Stimulated activated CD4-positive, alpha-beta T cell treated with anti-CD3 and anti-CD28 coated beads, Interleukin-4, amount 100 ng/mL, for 1 hour (primary cell): ENCODE measurements at places on chromosomes 3 and 15.

GRCh38 chr3:42526616-42527367 lies 24.3 kb downstream of the VIPR1 start:
- peak; percentile 49 for DNase-seq

- no peak for DNase-seq
Measured at GRCh38 chr3:123343296-123344174, 105.4 kb downstream of the ADCY5 start.

- DNase-seq = no peak
Measured at GRCh38 chr3:13665582-13666226, 116.8 kb downstream of the FBLN2 start.

GRCh38 chr15:65870889-65871533 lies 1.7 kb downstream of the RAB11A start:
- no peak for DNase-seq

- no peak for DNase-seq
Measured at GRCh38 chr15:100100926-100101325, 240.8 kb downstream of the ADAMTS17 start.

DNA sequence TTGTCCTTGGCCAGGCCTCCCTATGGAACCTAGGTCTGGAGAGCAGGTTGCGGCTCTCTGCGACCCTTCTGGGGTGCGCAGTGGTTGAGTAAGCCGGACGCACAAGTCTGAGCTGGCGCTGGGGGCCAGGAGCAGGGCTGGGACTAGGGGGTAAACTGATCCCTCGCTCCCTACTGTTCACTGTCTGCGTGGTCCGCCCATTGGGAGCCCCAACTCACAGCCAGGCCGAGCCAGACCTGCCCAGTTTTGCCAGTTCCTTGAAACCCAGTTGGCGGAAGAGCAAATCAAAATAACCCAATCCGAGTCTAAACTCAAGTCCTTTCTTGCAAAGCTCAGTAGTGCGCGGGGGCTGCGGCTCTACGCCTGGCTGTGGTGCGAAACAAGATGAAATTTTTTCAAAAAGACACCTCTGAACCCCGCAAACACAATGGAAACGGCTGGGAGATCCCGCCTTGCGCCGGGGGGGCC lies 17.5 kb downstream of the RGMA start:
- no peak for DNase-seq

DNA sequence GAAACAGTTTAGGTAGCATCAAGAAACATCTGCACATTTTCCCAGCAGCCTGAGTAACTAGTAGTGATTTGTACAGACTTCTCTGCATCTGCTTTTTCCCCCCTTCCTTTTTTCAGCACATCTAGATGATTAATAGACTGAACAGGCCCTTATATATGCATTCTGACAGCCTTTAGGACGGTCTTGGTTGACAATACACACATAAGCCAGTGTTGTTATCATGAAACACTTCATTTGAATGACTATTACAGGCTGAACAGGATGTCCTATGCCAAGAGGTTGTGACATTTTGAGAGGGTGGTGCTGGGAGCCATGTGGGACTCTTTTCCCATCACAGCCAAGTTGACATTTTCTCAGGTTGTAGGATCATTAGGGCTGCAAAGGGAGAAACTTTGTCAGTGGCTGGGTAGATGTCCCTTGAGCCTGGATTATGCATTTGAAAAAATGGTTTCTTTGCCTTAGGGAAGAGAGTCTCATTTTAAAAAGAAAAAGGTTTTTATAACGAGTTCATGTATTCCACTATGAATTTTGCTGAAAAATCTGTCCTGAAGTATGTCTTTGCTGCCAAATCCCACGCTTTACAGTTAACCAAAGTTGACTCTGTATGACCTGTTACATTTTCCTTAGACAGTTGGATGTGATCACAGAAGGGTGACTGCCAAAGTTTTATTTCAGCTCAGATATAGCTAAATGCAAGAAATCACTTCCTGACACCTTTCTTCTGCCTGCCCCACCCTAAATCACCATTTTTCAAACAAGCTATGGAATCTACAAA lies 73.7 kb downstream of the FILIP1L start:
- DNase-seq = no peak

DNA sequence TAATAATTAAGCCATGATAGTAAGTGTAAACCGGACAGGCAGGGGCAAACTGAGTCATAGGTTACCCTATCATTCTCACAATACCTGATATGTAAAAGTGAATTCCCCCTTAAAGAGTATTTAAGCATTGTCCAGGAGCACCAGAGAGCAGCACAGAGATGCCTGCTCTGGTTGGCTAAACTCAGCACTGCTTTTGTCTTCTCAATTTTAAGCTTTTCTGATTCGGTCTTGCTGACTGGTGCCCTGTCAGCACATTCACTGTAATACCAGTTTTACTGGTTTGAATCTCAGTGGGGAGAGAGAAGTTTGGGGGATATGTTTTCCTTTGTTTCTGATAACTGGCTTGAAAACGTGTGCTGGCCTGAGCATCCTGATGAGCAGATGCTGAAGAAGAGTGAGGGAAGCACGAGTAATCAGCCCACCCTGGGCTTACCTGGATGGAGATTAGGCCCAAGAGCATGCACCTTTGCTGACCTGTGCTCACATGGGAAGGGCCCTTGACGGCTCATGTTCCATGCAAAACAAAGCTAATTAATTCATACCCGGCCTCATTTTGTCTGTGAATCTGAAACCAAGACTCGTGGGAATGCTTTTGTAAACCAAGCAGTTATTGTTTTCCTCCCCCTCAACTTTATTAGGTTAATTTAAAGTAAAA lies 208.5 kb upstream of the MRPL3 start:
- DNase-seq = no peak

DNA sequence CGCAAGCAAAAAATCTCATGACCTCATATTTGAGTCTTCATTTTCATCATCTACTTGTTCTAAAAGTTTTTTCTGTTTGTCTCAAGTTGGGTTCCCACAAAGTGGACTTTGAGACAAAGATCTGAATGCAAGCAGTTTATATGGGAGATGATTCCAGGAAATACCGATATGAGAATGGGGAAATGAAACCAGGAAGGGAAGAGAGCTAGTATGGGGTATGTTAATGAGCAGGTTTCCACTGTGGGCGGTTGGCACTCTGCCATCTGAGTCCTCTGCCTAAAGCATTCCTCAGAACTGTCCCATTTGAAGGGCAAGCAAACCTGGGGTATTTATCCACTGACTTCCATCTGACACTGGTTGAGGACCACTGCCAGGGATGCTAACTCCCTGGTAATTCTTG lies 8.8 kb downstream of the ADPRH start:
- peak; percentile 15 for DNase-seq

- no peak for DNase-seq
Measured at GRCh38 chr15:38227941-38228340, 24.7 kb upstream of the SPRED1 start.

DNA sequence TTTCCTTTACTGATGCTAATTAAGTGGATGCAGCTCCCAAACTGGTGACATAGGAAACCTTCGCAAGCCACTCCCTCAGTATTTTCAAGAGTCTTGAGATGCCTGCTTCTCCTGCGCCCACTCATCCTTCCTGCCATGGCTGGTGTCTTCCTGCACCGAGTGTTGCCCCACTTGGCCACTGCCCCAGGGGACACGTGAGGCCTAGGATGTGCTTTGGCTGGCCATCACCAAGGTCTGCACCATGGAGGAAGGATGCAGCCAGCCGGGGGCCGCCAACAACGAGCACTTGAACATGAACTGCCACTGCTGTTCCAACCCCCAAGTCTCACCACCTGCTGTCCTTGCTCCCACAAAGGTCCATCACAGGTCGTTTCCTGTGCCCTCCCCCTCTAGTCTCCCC lies 34.1 kb downstream of the EPHB3 start:
- DNase-seq = no peak

GRCh38 chr3:45693941-45694521 lies 4.8 kb downstream of the SACM1L start:
- no peak for DNase-seq

GRCh38 chr3:120160050-120160449 lies 65.8 kb upstream of the GSK3B start:
- no peak for DNase-seq

DNA sequence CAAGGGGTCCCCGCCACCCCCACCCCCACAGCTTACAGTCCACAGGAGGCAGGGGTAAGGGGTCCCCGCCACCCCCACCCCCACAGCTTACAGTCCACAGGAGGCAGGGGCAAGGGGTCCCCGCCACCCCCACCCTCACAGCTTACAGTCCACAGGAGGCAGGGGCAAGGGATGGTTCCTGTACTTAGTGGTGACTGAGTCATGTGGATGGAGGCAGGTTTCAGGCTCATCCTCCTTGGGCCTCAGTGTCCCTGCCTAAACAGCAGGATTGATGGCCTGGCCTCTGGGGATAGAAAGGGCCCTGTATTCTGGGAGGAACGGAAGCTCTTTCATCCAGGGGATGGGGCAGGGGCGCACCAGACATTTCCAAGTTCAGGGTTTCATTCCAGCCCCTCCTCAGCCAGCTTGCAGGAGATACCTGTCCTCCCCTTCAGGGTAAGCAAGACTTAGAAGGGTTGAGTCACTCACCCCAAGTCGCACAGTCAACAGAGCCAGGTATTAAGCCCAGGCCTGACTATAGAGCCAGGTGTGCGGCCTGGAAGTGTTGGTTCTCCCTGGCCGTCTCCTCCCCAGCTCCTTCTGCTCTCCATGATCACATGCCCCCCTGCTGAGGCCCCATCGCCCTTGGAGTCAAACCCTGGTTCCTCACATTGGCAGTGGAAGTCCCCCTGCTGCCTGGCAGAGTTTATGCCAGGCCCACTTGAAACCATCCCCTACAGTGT lies 12.5 kb downstream of the CSK start:
- no peak for DNase-seq
